ENCODE measurements at places on chromosomes 2 and 18.

- peak; percentile 95 for DNase-seq
These were observed 127.9 kb upstream of the SH3BP4 start for GRCh38 chr2:234823877-234824376.

- DNase-seq = peak; percentile 78
These were observed 59.8 kb upstream of the SLC8A1 start for GRCh38 chr2:40511661-40512213.

GRCh38 chr2:11750422-11750821, 4.0 kb downstream of the LPIN1 start:
- DNase-seq = no peak

- DNase-seq = peak; percentile 16
These were observed 460 bp upstream of the ZBTB7C start for GRCh38 chr18:48409591-48410094.

- no peak for DNase-seq
These were observed 118.8 kb downstream of the SETBP1 start for GRCh38 chr18:44799382-44799906.

DNA sequence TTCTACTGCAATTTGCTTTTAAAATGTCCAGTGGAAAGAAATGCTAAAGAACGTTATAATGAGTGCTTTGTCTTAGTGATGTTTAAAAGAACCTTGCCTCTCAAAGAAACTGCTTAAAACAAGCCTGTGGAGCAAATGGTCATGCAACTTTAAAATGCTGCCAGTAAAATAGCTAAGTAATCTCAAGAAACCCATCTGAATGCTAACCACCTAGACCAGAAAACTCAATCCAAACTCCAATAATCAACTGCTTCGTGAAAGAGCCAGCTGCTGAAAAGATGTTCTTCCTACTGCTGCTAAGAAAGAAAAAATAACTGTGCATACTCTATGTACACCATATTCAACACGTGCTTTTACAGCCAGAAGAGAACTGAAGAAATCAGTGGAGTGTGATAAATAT, 145.6 kb downstream of the PDE1A start:
- DNase-seq = no peak

- DNase-seq = peak; percentile 70
These were observed 97.0 kb downstream of the KYNU start for GRCh38 chr2:142974288-142975024.

GRCh38 chr2:70696142-70696541, 71.9 kb downstream of the ADD2 start:
- no peak for DNase-seq

GRCh38 chr2:149068996-149069888, 30.7 kb downstream of the LYPD6B start:
- DNase-seq = peak; percentile 80

- no peak for DNase-seq
These were observed 33.9 kb downstream of the ZAP70 start for GRCh38 chr2:97747285-97747684.

- peak; percentile 86 for DNase-seq
These were observed 57.2 kb upstream of the RTN4 start for GRCh38 chr2:55107436-55107835.

- no peak for DNase-seq
These were observed 14.9 kb downstream of the VAPA start for GRCh38 chr18:9928646-9929259.

DNA sequence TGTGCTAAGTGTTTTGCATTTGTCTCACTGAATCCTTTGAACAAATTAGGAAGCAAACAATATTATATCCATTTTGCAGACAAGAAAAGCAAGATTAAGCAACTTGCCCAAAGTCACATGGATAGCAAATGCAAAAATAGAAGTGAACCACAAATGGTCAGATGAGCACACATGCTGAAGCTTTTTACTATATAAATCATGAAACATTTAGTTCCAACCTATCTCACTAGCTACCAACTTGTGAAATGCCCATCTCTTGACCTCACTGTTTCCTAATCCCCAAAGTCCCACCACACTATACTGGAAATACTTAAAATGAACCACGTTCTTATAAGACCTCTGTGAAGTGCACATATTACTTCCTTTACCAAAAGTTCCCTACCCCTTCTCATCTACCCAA, 380.5 kb downstream of the ERBB4 start:
- DNase-seq = no peak

GRCh38 chr2:240347949-240348500, 87.4 kb upstream of the GPC1 start:
- DNase-seq = no peak

DNA sequence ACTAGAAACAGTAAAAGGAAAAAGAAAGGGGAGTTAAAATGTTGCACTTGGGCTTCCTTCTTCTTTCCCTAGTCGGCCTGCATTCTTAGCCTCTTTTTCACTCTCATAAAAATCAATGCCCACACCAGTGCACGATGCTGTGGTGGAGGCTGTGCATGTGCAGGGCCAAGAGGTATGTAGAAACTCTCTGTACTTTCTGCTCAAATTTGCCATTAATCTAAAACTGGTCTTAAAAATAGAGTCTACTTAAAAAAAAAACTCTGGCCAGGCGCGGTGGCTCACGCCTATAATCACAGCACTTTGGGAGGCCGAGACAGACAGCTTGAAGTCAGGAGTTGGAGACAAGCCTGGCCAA, 11.1 kb downstream of the TRAPPC8 start:
- no peak for DNase-seq

DNA sequence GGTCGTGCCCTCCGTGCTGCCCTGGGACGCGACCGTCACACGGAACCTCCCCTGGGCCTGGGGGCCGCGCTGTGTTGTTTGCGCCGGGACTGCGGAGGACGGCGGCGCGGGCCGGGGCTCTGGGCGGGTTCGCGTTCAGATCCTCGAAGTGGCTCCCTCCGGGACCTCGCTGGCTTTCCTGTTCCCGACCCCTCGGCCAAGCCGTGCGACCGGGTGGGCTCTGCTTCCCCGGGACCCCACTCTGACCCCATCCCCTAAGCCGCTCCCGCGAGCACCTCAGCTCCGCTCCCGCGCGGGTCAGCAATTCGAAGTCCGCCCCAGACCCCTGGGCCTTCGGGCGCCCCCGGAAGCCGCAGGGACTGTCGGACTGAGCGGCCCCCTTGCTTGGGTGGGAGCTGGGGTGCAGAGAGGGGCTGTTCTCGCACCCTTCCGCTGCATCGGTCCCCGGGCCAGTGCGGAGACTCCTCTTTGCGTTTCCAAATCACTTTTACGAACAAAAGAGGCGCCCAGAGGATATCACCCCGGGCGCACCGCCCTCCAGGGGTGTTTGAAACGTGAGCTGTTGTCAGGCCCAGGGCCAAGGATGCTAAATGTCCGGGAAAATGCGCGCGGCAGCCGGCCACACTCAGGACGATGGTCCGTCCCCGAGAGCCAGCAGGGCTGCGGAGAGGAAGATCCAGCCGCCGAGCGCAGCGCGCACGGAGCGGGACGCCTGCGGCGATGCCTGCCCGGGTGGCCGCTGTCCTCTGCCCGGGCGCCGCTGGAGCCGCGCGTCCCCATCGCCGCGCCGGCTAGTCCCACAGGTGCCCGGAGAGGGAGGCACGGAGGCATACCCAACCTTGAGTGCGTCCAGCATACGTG, 73.5 kb downstream of the ZCCHC2 start:
- DNase-seq = peak; percentile 34

DNA sequence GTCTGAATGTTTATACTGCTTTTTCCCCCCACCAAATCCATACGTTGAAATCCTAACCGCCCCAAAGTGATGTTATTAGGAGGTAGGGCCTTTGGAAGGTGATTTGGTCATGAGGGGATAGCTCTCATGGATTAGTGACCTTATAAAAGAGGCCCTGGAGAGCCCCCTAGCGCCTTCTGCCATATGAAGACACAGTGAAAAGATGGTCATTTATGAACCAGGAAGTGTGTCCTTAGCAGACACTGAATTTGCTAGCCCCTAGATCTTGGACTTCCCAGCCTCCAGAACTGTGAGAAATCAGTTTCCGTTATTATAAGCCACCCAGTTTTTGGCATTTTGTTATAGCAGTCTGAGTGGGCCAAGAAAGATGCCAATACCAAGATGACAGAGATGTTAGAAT, 7.2 kb upstream of the TSN start:
- DNase-seq = peak; percentile 59

- DNase-seq = no peak
These were observed 1042.2 kb downstream of the TMEM182 start for GRCh38 chr2:103804013-103804412.

- DNase-seq = peak; percentile 37
These were observed 6.5 kb downstream of the WIPF1 start for GRCh38 chr2:174590928-174591648.

DNA sequence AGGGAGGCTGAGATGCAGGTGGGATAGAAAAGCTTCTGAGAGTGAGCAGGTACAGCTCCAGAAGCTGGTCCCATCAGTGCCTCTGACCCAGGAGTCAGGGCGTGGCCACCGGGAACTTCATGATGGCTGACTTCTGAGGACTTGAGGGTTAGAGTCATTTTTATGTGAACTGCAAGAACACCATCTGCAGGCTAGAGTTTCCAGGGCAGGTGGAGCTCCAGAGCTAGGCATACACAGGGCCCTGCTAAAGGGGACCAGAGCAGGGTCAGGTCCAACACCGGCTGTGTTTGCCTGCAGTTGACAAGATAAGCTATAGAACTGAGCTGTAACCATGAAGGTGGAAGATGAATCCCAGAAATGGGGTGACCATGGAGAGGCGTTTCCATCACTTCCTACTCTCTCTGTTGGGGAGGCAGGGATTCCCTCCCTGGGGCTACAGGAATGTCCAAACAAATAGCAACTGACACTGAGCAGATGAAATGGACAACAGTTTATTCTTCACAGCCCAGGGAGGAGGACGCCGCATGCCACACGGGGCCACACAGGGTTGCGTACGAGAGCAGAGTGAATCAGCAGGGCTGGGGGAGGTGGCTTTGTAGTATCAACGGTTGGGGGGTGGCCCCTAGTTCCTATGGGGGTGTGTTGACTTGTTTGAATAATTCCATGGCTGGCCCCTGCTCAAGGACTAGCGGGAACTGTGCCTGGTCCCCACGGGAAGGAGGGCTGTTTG, 77.6 kb upstream of the ZNF516 start:
- DNase-seq = no peak

DNA sequence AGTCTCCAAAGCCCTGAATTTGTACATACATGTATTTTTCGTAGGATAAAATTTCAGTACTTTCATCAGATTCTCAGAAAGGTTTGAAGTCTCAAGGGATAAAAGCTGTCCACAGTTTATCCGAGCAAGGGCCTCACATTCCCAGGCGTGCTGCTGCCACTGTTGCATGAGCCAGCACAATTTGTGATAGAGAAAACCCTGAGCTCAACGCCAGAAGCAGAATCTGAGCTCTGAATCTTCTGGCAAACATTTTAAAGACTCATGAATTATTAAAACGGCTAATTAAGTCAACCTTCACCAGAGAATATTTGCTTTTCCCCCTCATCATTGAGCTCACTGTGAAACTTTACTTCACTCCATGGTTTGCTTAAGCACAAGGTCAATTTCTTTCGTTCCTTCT, 38.5 kb upstream of the STPG4 start:
- DNase-seq = no peak

Measured in fibroblast of skin of back (primary cell).